ENCODE measurements at places on chromosomes 4 and X.

- no peak for ATAC-seq
These were observed 88.8 kb upstream of the FAM9B start for GRCh38 chrX:9122519-9123245.

GRCh38 chr4:98470831-98471230, 187.6 kb downstream of the TSPAN5 start:
- ATAC-seq: no peak

GRCh38 chrX:39249999-39250398, 448.7 kb downstream of the MID1IP1 start:
- ATAC-seq: no peak

- no peak for ATAC-seq
These were observed 41.2 kb downstream of the SH3RF1 start for GRCh38 chr4:169229571-169230028.

DNA sequence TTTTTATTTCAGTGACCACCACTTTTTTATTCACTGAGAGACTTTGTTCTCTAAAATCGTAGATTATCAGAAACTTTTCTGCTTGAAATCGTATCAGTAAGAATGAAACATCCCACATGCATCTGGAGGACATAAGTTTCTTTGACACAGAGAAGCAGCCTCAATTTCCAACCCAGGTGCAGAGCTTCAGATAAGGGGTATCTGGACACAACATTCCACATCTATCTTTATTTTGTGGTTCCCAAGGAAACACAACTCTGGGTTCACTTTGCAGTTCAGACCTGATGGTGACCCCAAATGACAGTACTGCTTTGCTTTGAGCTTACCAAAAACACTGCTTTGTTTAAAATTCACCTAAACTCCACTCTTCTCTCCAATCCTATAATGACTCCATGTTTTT, 1.3 kb upstream of the CLCN5 start:
- ATAC-seq: no peak

DNA sequence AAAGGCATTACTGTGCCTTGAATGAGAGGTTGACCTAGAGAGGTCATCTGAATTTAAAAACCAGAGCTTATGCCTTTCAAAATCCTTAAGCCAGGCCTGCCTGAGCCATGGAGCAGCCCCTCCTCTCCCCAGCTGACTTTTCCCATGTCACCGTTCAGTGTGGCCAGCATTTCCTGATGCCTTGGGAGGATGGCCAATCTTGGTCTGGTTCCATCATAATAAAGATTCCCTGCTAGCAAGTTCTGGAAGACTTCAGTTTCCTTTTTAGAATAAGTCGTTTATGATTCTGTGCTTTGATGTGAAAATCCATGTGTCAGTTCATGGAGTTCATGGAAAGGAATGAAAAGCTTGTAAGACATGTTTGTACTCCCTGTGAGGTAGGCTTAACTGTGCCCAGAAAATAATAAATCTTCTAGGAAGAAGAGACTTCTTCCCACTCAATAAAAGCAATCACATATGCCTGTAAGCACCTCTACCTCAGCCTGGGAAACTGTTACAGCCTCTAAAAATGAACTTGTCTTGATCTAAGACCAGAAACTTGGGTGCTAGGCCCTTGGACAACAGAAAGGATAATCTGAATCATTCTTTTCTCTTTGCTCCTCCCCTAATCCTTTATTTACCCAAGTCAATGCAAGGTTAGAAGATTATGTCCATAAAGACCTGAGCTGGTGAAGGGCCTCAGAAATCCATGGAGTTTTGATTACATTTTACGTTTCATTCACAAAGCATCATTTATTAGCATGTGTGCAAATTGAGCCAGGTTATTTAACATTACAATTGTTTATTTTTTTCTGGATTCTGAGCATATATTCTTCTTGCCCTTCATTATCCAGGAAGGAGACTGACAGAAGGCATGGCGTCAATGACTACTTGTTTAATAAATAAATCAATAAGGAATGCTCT, 84.0 kb upstream of the TBC1D9 start:
- no peak for ATAC-seq

DNA sequence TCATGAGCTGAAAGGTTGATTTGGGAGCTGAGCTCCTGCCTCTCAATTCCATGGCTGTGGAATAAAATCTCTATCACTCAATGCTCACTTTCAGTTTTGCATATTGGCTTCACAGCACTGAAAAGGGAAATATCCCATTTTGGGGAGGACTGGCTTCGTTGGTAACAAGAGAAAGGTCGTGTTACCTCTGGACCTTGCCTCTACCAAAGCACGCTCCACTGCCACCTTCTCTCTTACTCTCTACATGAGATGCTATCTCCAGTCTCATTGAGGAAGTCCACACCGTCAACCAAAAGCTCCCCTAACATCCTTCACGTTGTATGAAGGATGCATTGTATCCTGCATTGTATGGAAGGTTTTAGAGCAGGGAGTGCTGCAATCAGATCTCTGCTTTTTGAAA, 195.0 kb upstream of the LDB2 start:
- ATAC-seq: no peak

- peak; percentile 68 for ATAC-seq
These were observed 545 bp downstream of the DOCK11 start for GRCh38 chrX:118495958-118496762.

DNA sequence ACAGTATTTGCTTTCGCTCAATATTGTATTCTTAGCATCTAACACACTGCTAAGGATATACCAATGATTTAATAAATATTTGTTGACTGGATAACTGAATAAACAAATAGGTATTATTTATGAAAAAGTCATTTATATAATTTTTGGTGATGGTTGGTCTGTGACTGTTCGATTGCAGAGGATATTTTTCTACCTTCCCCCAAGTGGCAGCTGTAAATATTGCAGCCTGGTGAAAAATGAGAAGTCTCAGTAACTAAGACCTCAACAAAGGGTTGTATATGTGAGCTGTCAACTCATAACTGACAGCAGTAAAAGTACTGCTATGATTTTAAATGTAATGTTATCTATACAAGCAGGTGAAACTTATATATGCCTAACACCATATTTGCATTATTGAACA, 36.0 kb downstream of the HTR2C start:
- no peak for ATAC-seq

- no peak for ATAC-seq
These were observed 1.0 kb upstream of the PGRMC1 start for GRCh38 chrX:119235051-119235511.

GRCh38 chr4:76535603-76536372, 100.8 kb downstream of the SHROOM3 start:
- no peak for ATAC-seq

DNA sequence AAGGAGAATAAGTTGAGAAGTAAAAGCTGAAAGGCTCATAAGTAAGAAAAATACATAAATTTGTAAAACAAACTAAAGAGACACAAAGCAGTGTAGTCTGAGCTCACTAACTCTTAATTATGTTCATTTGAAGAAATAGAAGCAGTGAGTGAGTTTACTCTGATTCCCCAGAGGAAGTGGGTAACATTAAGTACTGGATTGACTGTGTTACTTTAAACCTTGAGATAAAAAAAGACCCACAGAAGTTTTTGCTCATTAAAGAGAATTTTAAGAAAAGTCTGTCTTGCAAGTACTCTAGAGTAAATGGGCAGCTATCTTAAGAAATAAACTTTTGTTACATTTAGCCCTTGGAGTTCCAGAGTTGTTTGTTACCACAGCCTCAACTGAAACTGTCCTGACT, 2466.9 kb downstream of the PCDH7 start:
- ATAC-seq: no peak

GRCh38 chr4:679629-680028, 5.3 kb downstream of the MYL5 start:
- no peak for ATAC-seq

- ATAC-seq: no peak
These were observed 7.5 kb downstream of the FRYL start for GRCh38 chr4:48772556-48772955.

GRCh38 chrX:7153231-7153630, 5.3 kb upstream of the PUDP start:
- no peak for ATAC-seq

- no peak for ATAC-seq
These were observed 70.2 kb upstream of the BCOR start for GRCh38 chrX:40167850-40168479.

DNA sequence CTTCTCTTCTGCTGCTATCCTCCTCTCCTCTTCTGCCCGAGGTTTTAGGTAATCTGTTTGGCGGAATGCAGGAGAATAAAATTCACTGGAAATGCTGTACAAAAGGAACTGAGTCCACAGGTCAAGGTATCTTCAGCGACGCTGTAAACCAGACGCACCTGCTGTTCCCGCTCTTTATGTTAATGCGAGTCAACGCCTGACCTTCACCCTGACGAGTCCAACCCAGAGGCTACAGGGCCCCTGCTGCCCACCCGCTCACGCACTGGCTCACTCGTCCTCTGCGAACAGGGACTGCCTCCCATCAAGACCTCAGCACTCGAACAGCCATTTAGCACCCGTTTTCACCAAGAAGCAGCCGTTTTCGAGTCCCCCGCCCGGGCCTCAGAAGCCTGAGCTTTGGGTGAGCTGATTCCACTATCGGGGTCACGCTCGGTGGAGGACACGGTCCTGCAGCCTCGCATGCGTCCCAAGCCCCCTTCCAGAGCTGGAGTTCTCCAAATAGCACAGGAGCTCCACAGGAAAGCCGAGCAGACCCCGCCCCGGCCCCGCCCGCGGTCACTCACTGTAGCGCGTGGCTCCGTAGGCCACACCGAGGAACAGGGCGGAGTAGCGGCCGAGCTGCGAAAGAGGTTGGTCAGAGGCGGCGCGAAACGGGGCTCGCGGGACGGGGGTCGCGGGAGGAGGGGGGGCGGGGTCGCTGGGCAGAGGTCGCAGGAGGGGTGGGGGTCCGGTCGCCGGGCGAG, 556 bp downstream of the ATP5ME start:
- ATAC-seq: no peak

GRCh38 chrX:149374751-149375150, 130.4 kb downstream of the IDS start:
- ATAC-seq: no peak

- no peak for ATAC-seq
These were observed 190.6 kb downstream of the CEP135 start for GRCh38 chr4:56139241-56139827.

GRCh38 chrX:134544513-134545151, 84.7 kb downstream of the HPRT1 start:
- ATAC-seq: no peak

- no peak for ATAC-seq
These were observed 703.0 kb downstream of the ARAP2 start for GRCh38 chr4:35541146-35541887.

- ATAC-seq: no peak
These were observed 123.1 kb upstream of the BOD1L1 start for GRCh38 chr4:13750594-13750993.

DNA sequence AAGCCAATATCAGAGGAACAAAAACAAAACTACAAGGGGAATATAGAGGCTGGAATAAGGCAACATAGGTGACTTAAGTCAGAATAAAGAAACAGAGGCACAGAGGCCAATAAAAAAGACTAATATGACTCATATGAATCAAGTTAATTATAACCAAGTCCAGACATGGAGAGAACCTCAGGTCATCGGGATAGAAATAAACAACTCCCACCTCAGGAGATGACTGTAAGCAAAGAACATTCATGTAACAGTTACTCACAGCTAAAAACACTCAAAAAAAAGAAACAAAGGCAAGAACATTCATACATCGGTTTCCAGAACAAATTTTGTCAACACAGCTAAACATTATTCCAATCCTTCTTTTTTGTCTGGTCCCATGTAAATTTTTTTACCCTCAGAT, 60.3 kb upstream of the RXFP1 start:
- ATAC-seq: no peak

GRCh38 chr4:146582864-146583263, 55.8 kb upstream of the POU4F2 start:
- no peak for ATAC-seq

DNA sequence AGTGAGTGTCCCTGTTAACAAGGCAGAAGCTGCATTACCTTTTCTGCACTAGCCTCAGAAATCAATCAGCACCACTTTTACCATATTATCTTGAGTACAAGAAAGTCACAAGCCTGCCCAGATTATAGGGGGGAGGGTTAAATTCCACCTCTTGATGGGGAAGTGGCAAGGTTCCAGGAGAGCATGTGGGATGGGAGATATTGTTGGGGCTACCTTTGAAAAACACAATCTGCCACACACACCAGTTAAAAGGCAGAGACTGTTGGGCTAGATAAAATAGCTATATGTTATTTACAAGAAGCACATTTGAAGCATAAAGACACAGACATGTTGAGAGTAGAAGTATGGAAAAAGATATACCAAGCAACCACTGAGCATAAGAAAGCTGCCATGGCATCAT, 6.6 kb upstream of the AVPR2 start:
- no peak for ATAC-seq

DNA sequence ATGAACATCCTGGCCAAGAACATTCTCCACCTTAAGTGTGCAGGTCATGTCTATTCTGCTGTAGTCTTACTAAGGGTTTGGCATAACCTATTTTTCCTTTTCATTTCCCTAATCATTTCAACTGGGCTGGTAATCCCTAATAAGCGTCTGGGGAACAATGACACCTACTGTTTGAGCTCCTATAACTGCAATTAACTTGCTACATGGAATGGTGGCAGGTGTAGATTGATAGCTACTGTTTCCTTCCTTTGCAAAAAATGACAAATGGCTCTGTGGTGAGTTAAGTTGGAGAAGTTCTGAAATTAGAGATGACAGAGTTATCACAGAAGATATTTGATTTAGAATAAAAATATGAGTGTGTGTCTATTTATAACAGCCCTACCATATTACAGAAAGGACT, 104.5 kb upstream of the NAP1L5 start:
- ATAC-seq: no peak

DNA sequence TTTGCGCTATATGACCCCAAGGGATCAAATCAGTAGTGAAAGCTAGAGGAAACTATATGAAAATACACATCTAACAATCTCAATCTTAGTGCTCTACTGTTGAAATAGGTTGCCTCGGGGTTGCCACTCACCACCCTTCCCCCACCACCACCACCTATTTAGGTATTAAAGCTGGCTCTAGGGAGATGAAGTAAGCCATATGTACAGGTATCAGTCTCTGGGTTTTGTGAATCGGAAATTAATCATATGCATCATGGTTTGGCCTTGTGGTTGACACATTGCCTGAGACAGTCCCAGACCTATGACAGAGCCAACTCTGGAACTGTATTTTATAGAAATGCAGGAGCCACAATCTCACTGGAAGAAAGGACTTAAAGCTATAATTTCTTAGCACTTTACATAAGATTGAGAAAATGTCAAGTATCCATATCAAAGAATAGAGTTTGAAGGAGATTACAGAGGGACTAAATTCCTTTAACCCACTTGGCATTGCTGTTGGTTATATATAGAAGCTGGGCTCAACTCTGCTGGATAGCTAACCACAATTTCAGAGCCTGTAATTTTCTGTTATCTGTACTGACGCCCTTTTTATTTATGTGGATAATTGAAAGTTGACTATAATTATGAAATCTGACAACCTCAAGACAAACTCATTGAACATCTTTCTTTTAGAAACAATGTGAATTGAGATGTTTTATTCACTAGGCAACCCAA, 26.7 kb upstream of the BMP2K start:
- ATAC-seq: peak; percentile 54

GRCh38 chrX:9832811-9833210, 46.6 kb downstream of the SHROOM2 start:
- no peak for ATAC-seq

DNA sequence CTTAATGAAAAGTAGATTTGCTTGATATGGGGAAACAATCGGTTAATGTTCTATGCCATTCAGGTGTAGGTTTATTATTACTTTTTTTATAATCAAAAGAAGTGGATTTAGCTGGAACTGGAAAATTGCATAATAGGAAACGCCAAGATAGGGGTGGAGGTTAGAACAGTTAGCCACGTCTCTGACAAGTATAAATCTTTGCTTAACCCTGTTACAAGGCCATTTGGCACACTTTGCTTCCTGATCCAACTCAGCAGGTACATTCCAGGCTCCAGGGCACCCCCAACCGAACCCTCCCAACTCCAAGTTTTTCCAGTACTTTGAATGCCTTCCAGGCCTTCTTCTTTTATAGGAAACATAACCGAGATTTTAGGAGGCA, 50.6 kb upstream of the ACSL4 start:
- ATAC-seq: no peak

Data from activated CD4-positive, CD25-positive, alpha-beta regulatory T cell treated with anti-CD3 and anti-CD28 coated beads, Interleukin-2, amount 50 U/mL, for 24 hours (primary cell).